ENCODE measurements at places on chromosomes 11 and 22.

DNA sequence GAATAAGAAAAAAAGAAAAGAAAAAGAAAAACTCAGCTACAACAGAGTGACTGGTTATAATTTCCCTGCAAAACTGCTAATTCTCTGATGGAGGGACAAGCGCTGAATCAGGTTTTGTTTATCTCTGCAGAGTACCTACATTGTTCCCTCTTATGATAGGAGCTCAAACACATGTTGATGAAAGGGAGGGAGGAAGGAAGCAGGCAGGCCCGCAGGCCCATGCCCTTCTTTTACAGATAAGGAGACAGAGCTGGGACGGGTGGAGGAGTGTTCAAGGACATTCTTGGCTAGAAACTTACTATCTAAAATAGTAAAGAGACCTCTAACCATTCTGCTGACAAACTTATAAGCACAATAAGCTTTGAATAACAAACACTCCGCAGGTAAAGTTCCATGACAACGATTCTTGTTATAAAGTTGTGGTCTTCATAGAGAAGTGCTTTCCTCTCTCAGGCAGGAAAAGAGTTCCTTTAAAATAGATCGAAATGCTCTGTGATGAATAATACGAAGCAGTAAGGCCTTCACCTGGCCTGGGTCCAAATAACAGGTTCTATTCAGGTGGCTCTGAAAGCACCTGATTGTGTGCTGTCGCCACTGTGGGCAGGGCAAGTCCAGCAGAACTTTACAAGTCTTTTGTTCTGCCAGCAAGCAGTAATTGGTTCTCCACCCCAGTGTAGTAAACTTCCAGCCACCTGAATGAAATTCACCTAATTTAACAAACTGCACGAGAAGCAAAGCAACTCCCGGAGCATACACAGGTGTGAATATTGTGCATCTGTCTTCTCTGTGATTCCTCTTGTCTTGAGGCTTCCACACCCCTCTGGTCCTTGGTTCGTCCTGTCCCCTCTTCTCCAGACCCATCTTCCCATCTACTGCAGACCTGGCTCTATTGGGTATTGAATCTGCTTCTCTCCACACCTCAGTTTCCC is 15.3 kb upstream of the MICAL2 start:
- DNase-seq, result no peak

GRCh38 chr11:72308226-72309073 is 64.5 kb upstream of the PHOX2A start:
- DNase-seq, result peak; percentile 99

GRCh38 chr11:76119779-76120178 is 86.5 kb downstream of the WNT11 start:
- no peak for DNase-seq

DNA sequence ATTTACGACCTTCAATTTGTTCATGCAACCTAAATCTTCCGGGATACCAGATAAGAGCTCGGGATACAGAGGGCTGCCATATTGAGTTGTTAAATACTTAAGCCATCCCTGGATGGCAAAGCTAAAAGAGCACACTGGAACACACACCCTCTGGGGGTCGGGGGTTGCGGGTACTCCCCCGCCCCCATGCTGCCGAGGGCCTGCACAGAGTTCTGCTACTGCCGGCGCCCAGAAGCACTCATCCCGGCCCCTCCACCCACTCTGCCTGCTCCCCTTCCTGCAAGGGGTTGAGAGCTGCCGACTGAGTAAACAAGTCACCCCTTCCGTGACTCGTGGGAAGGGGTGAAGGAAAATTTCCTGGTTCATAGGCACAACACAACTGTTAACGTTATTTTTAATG is 9.3 kb upstream of the MMP13 start:
- no peak for DNase-seq

DNA sequence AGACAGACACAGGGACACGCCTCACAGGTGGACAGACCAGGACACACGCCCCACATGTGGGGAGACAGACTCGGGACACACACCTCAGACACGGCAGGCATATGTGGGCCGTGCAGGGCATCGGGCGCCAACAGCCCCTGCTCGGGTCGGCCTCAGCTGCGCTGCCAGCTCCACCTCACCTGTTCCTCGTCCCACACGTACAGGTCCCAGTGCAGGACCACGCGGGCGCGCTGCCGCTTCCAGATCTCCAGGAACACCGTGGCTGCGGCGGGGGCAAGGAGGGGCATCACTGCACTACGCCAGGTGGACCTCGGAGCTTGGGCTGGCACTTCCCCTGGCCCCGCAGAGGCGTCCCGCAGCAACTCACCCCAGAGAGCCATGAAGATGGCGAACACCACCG is 12.4 kb downstream of the ANO9 start:
- DNase-seq, result no peak

GRCh38 chr11:119417726-119418540 is 5.0 kb downstream of the THY1 start:
- DNase-seq, result no peak

GRCh38 chr11:35927682-35928081 is 16.2 kb upstream of the LDLRAD3 start:
- DNase-seq, result no peak

GRCh38 chr11:97364047-97364446 is 974.2 kb downstream of the JRKL start:
- DNase-seq, result no peak

GRCh38 chr22:32627091-32627490 is 152.5 kb downstream of the FBXO7 start:
- no peak for DNase-seq

- DNase-seq, result no peak
Measured at GRCh38 chr11:69280451-69280850, 13.5 kb upstream of the MYEOV start.

DNA sequence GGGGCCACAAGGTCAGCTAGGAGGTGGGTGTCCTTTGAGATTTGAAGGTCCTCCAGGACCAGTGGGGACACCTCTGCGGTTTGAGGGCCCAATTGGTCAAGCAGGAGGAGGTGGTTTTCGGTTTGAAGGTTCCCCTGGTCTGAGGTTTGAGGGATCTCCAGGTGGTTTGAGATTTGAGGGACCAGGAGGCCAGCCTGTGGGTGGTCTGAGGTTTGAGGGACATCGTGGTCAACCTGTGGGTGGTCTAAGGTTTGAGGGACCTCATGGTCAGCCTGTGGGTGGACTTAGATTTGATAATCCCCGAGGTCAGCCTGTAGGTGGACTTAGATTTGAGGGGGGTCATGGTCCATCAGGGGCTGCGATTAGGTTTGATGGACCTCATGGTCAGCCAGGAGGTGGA is 11.8 kb downstream of the PCF11 start:
- DNase-seq, result no peak

DNA sequence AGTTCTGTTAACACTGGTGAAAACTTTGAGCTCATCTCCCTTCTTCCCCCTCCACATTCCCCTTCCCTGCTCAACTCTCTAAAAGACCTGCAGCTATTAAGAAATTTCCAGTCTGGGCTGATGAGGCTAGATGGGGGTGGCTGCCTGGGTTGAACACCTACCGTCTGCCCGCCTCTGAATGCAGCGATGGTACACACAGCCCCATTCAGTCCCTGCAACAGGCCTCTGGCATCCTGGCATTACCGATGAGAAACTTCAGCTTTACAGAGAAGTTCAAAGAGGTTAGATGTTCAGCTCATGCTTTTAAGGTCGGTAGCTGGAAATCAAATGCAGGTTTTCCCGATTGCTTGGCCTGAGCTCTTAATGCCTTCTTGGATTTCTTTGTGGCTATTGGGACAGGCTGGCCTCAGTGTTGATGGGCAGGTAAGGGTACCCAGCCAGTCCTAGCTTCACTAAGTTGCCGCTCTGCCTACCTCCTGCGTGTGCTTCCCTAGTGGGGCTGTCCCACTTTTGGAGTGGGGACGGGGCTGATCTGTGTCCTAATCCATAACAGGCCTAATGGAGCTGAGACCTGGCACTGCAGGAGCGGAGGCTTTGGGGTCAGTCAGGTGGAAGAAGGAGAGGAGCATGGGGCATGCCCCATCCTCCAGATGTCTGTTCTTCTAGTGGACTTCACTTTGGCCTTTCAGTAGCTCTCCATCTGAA is 49.1 kb downstream of the ZBTB16 start:
- no peak for DNase-seq

Data from NCI-H82 (cell line).